ENCODE measurements at places on chromosomes 6 and 20. TPM values are rescaled to one million over a fixed set of nuclear protein-coding genes. Genes with fewer than 3 reads are reported as not detected.

OPN5 gene
- not detected for total RNA-seq

TMEM200A gene
- 0.08 TPM for total RNA-seq

XKR7 gene
- 0.02 TPM for total RNA-seq

FNDC11 gene
- 0.11 TPM for total RNA-seq

CGA gene
- total RNA-seq, result not detected

CHRNA4 gene
- 2.1 TPM for total RNA-seq

CLDN20 gene
- total RNA-seq, result not detected

FKBP1C gene
- 2.0 TPM for total RNA-seq

SLC22A23 gene
- total RNA-seq, result 10.4 TPM

SLC22A2 gene
- total RNA-seq, result not detected

TFAP2A gene
- 17.3 TPM for total RNA-seq

RNF144B gene
- total RNA-seq, result 0.88 TPM

GPX5 gene
- not detected for total RNA-seq

GTPBP2 gene
- 20.0 TPM for total RNA-seq

EIF2S2 gene
- 102 TPM for total RNA-seq

SIRPB2 gene
- not detected for total RNA-seq

TXLNB gene
- total RNA-seq, result not detected

ZNF334 gene
- not detected for total RNA-seq

HRH3 gene
- not detected for total RNA-seq

NRSN1 gene
- total RNA-seq, result not detected

DEK gene
- total RNA-seq, result 83.6 TPM

QKI gene
- 54.9 TPM for total RNA-seq

IL17F gene
- total RNA-seq, result not detected

RIMS1 gene
- total RNA-seq, result not detected

OPRM1 gene
- not detected for total RNA-seq

IMPG1 gene
- total RNA-seq, result not detected

GSTA3 gene
- total RNA-seq, result not detected

ANKEF1 gene
- 8.7 TPM for total RNA-seq

PI16 gene
- not detected for total RNA-seq

FAM83C gene
- total RNA-seq, result not detected

OTOR gene
- total RNA-seq, result not detected

TUBB2B gene
- total RNA-seq, result 13.8 TPM

HLA-DRA gene
- total RNA-seq, result not detected

CDC40 gene
- 11.4 TPM for total RNA-seq

OR2B6 gene
- total RNA-seq, result 0.25 TPM

OPRL1 gene
- 0.48 TPM for total RNA-seq

RHAG gene
- total RNA-seq, result 0.07 TPM

VGLL2 gene
- not detected for total RNA-seq

DEFB115 gene
- not detected for total RNA-seq

PRSS35 gene
- total RNA-seq, result 0.08 TPM

GABRR1 gene
- total RNA-seq, result not detected

MRAP2 gene
- 1.3 TPM for total RNA-seq
